NCI-H1105 (cell line): ENCODE measurements at places on chromosomes 1 and 21.

- DNase-seq = no peak
Measured at GRCh38 chr1:116446686-116447085, 73.6 kb downstream of the ATP1A1 start.

DNA sequence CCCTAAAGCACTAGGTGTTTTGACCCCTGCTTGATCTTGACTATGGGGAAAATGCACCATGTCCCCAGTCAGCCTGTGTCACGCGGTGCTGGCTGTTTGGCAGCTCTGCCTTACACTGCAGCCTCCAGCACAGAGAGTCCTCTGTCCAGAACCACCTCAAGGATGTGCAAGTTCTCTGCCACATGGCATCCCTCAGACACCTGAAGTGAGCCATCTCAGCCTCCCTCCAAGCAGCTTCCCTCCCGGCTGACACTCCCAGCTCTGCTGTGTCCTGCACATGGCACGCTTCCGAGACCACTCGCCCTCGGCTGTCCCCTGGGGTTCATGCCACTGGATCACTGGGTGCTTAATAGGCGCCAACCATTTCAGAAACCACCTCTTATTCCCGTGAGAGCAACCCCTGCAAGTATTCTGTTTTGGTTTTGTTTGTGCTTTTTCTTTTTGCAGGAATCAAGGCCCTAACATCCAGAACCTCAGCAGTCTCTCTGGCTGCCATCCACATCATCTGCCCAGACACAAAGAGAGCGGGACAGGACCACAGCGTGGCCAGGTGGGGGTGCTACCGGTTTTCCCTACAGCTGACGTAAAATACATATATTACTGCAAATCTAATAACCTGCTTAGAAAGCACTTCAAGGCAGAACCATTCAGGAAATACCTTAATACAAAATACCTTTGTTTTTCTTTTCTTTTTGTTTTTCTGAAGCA is 45.7 kb downstream of the CAPZB start:
- peak; percentile 22 for DNase-seq

- no peak for DNase-seq
Measured at GRCh38 chr1:92365378-92366039, 66.7 kb downstream of the RPAP2 start.

DNA sequence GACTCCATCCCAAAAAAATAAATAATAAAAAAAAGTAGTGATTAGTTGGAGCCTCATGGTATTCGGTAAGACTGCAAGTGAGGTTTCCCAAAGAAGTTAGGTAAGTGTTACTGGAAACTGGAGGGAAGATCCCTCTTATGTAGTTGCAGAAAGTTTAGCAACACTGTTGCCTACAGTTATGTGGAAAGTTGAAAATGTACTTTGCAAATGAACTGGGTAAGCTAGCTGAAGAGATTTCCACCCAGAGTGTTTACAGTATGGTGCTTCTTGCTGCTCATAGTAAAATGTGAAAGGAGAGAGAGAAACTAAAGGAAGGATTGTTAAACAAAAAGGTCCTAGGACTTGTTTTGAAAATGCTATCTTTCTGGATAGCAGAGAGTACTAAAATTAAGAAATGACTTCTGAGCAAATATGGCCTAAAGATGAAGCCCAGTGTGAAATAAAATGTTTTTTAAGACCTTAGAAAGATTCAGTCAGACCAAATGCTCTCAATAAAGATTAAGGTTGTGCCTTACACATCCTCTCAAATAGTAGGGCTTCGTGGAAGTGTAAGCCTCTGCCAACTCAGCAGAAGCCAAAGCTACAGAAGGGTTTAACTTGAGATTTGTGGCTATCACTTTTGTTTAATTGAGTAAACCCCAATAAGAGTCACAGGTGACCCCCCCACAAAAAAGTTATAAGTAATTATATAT is 31.5 kb downstream of the RPS6KC1 start:
- DNase-seq = no peak

DNA sequence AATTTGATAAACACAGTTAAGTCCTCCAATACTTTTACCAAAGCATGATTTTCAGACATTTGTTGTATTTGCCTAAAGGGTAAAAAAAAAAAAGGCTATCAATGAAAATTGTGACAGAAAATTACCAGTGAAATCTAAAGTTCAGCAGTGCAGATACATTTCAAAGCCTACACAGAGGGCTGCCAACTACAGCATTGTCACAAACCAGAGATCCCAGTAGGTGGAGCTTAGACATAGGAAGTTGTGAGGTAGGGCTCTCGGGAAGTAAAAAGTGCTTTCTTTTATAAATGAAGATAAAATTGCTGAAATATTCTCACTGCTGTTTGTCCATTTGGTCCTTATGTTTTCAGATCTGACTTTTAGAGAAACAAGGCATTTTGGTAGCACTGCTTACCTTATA is 123.0 kb downstream of the DYRK1A start:
- no peak for DNase-seq

GRCh38 chr1:64584479-64584878 is 114.5 kb downstream of the CACHD1 start:
- DNase-seq = no peak

DNA sequence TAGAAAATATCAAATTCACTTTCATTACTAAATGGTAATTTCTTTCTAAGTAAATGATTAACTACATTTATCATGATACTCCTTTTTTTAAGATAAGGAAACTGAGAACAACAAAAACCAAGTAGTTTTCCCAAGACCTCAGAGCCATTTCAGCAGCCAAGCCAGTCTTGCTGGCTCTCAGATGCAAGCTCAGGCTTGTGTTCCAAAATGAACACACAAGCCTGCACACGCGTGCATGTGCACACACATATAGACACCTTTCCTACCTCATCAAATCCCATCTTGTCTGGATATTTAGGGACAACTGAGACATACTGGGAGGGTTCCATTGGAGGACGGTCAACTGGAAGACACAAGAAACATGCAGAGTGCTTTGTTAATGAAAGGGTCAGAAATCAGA is 83.0 kb downstream of the COLGALT2 start:
- no peak for DNase-seq

DNA sequence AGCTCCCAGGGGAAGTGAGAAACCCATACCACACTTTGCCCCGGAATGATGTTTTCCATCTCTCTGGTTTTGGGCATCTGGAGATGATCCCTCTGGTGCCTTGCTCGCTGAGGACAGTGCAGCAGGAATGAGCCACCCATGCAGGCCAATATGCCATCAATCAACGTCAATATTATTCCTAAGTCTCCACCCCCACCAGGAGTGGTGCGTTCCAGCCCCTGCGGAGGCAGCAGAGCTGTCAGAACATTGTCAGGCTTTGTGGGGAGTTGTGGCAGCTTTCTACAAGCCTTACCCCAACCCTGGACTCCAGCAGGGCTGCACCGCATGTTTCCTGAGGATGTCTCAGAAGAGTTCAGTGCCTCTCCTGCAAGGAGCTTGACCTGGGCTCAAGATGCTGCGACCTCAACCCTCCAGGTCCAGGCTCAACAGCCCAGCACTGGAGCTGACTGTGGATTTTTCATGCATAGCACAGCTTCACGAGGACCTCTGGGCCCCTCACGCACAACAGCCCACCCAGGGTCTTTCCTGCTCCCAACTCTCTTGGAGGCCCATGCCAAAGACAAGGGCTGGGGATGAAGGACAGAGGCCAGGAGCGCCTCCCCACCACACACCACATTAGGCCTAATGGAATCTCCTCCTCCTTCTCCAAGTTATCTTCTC is 67.5 kb downstream of the PSMG1 start:
- DNase-seq = no peak

GRCh38 chr1:9198538-9199361 is 35.8 kb upstream of the H6PD start:
- peak; percentile 45 for DNase-seq

DNA sequence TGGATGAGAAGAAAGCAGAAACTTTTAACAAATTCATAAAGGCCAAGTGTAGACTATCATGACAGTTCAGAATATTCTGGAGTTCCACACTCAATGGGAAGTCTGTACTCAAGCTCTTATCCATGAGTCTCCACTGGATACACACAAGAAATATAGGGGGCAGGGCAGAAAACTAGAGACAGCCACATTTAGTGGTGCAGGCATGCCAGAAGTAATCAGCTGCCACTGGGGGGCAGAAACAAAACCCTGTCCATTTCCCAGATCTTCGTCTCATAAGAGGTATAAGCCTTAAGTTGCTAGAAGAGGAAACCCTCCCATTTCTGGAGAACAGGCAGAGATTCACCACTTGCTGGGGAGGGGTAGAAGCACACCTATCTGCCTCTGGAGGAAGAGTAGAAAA is 166.8 kb upstream of the GALNT2 start:
- no peak for DNase-seq

DNA sequence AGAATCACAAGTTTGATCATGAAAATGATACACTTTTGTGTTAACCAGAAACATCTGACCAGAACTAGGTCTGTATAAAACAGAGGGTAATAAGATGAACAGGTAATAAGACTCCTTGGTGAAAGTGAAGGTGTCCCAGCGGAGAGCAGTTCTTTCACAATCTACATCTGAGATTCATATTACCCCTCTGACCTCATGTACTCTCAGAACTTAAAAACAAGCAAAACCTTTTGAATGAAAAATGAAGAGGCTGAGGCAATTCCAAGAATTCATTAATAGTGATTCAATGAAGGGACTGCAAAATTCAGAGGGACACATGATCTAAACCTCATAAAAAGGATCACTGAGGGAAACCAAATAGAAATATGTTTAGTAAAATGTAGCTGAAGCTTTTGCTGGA is 10.9 kb upstream of the MPZL1 start:
- DNase-seq = no peak

GRCh38 chr1:223276029-223276428 is 87.9 kb downstream of the SUSD4 start:
- DNase-seq = no peak

DNA sequence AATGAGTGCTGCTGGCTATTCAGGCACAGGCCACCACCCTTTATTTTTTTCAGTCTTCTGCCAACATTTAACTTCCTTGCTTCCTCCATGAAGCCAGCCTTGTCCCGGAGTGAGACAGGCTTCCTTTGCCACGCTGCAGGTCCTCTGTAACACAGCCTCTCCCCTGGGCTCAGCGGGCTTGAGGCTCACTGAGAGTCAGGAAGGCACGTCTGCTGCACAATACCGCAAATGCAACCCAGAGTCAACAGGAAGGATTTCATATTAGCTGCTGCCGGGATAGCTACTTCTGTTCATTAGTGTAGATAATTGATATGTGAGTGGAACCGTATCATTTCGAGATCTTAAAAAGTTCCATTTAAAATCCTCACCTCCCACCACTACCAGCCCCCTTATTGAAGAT is 22.5 kb downstream of the MYOG start:
- DNase-seq = no peak

DNA sequence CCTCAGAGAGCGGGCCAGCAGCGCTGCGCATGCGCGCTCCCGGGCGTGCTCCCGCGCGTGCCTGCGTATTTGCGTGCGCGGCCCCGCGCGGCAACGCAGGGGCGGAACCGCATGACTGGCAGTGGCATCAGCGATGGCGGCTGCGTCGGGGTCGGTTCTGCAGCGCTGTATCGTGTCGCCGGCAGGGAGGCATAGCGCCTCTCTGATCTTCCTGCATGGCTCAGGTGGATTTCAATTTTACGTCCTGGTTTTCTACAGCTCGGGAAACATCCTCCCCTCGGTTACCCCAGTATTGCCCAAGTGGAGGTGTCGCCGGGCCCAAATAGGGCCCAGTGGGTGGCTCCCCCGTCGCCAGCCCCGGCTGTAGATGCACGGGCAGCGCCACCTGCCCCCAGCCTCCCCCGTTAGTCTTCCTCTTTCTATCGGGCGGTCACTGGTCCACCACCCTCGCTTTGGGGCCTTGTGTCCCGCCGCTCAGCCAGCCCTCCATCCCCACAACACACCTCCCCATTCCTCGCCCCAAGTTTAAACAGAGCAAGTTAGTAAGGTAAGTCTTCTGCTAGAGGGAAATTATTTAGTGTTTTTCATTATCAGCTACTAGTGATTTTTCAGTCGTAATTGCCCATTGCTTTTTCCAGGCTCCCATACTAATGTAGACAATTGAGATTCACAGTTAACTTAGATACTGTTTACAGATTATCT is at the start of gene LYPLAL1:
LYPLAL1 (plus strand) TSS at position 121 of the 702 bp plus-strand sequence; CDS start at position 134, 13 bp downstream.
- DNase-seq = peak; percentile 79

- no peak for DNase-seq
Measured at GRCh38 chr1:64518692-64519481, 49.0 kb downstream of the CACHD1 start.

DNA sequence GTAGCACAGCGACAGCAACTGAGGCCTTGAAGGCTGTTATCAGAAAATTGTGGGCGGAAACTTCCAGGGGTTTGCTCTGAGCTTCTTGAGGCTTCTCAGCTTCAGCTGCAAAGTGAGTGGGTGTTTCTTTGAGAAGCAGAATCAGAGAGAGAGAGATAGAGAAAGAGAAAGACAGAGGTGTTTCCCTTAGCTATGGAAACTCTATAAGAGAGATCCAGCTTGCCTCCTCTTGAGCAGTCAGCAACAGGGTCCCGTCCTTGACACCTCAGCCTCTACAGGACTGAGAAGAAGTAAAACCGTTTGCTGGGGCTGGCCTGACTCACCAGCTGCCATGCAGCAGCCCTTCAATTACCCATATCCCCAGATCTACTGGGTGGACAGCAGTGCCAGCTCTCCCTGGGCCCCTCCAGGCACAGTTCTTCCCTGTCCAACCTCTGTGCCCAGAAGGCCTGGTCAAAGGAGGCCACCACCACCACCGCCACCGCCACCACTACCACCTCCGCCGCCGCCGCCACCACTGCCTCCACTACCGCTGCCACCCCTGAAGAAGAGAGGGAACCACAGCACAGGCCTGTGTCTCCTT is at the start of gene FASLG:
FASLG (plus strand) TSS at position 233 of the 583 bp plus-strand sequence; CDS start at position 332, 99 bp downstream.
- no peak for DNase-seq

DNA sequence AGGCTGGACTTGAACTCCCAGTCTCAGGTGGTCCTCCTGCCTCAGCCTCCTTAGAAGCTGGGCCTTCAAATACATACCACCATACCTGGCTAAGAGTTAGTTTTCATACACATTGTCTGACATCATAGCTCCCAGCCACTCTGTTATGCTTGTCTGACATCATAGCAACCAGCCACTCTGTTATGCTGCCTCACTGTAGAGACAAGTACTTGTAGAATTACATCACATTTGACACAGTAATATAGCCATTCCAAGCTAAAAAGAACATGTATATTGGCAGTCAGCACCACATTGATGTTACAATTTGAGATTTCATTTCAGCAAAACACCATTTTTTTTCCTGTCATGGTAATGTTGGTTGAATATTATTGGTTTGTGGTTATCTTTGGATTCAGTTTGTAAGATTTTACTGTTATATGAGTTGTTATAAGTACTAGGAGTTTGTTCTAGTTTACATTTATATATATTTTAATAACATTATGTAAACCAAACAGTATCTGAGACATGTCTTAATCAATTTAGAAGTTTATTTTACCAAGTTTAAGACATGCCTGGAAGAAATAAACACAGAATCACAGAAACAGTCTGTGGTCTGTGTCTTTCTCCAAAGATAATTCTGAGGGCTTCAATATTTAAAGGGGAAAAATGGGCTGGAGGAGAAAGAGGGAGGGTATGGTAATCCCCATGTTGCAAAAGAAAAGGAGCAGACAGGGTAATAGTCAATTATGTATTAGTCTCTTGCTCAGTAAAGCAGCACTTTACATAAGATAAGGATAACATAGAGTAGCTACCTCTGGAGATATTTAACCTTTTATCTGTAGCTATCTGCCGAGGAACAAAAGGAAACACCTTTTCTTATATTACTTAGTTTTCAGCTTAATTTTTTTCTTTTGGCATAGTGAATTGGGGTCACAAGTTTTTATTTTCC is 43.0 kb downstream of the XPR1 start:
- DNase-seq = no peak

GRCh38 chr1:6183520-6183989 is 3.4 kb upstream of the CHD5 start:
- no peak for DNase-seq

GRCh38 chr1:214002060-214002459 is 14.3 kb downstream of the PROX1 start:
- DNase-seq = peak; percentile 82
